ENCODE measurements at places on chromosomes 16 and 17.

DNA sequence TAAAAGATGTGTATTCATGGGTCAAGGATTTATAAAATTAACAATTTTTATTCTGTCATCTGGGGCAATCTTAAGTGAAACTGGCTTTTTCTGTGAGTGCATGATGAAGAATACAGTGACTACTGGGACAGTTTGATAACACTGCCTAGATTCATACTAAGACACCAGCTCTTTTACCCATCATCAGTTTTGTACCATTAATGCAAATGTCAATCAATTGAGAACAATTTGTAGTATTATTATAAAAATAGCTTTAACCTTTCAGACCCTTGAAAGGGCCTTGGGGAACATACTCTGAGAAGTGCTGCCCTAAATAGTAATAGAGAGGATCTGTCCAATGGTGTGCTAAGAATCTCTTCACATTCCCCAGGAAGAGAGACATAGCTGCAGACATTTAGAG lies 45.4 kb upstream of the PSMD11 start:
- no peak for DNase-seq

DNA sequence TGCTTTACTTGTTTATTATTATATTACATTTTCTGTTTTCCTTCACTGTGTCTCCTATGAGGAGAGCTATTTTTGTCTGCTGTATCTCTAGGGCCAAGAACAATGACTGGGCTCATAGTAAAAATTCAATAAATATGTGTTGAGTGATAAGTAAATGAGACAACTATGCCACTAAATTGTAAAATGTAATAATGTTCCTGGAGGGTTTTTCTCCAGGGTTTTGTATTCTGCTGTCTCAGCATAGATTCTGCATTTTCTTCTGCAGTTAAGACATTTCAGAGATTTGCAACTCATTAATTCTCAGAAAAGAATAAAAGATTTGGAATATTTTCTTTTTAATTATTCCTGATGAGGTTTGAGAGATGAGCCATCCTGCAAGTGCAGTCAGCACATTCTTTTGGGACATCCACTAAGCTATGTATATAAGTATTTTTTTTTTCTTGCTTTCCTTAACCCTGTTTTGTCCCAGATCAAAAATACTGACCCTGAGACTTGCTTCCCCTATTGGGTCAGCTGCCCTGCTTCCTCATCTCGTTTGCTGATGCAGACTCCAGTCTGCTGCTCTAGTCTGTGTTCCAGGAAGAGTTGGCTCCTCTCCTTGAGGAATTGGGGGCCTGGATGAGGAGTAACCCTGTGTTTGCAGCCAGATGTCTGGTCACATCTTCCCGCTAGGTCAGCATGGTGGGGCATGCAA lies 122.9 kb downstream of the ABCA8 start:
- DNase-seq = no peak

DNA sequence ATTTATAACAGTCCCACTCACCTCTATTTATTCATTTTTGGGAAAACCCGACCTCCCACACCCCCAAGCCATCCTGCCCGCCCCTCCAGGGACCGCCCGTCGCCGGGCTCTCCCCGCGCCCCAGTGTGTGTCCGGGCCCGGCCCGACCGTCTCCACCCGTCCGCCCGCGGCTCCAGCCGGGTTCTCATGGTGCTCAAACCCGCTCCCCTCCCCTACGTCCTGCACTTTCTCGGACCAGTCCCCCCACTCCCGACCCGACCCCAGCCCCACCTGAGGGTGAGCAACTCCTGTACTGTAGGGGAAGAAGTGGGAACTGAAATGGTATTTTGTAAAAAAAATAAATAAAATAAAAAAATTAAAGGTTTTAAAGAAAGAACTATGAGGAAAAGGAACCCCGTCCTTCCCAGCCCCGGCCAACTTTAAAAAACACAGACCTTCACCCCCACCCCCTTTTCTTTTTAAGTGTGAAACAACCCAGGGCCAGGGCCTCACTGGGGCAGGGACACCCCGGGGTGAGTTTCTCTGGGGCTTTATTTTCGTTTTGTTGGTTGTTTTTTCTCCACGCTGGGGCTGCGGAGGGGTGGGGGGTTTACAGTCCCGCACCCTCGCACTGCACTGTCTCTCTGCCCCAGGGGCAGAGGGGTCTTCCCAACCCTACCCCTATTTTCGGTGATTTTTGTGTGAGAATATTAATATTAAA lies 638 bp upstream of the TMEM88 start:
- DNase-seq = no peak

DNA sequence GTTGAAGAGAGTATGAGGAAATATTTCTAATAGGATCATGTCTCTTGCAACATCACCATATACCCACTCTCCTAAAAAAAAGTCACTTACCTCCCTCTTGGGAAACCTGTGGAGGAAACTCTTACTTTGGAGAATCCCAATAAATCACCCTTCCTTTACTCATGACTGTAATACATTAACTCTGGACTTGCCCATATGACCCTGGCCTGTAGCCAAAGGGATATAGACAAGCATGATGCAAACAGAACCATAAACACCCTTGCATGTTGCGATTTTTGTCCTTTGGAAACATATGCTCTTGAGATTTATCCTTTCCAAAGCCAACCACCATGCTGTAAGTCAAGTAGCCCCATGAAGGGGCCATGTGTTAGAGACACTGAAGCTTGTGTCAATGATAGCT lies 19.5 kb downstream of the CDH11 start:
- DNase-seq = no peak

GRCh38 chr17:76238847-76239537 lies 1.3 kb downstream of the RNF157 start:
- no peak for DNase-seq

GRCh38 chr17:28929787-28930186 lies 21.5 kb downstream of the PHF12 start:
- no peak for DNase-seq

DNA sequence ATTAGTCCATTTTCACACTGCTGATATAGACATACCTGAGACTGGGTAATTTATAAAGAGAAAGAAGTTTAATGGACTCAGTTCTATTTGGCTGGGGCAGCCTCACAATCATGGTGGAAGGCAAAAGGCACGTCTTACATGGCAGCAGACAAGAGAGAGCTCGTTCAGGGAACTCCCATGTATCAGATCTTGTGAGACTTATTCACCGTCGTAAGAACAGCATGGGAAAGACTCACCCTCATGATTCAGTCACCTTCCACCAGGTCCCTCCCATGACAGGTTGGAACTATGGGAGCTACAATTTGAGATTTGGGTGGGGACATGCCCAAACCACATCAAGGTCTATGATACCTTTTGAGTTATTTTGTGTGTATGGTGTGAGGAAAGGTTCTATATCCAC lies 66.9 kb downstream of the METRNL start:
- DNase-seq = no peak

- DNase-seq = no peak
Measured at GRCh38 chr17:40687106-40687505, 16.4 kb downstream of the KRT24 start.

DNA sequence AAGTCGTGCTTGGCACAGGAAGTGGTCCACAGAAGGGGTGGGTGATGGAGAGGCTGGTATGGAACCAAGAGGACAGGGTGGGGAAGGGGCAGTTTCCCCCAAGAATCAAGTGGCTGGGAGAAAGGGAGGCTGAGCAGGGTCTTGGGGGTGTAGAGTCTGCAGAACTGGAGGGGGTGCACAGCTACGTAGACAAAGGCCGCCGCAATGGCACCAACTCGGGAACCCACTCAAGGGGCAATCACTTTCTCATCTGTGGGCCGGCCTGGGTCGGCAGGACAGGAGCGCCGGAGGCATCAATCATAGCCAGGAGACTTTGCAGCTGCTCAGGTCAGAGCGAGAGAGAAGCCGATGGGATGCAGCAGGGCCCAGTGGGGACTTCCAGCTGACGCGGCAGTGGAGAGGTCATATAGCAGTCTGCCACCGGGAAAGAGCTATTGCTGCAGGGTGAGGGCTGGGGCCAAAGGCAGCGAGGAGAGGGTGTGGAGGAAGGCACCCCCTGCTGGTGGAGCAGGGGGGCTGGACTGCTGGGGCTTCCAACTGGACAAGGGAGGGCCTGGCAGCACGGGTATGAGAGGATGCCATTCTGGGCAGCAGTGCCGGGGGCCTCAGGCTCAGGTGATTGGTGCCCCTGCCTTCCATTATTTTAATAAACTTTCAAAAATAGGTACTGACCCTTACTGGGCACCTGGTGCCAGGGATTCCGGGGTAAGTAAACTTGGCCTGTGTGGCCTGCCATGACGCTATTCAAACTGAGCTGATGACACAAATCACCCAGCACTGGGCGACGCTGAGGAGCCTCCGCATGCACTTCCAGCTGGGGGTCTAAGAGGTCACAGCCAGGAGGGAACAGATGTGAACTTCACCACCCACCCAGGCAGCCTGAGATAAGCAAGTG lies 52.5 kb upstream of the MTSS2 start:
- DNase-seq = no peak
